Activated T-helper 1 cell treated with anti-CD3 and anti-CD28 coated beads, Interleukin-2, amount 50 U/mL, for 16 hours (primary cell): ENCODE measurements at places on chromosomes 13 and 19.

GRCh38 chr19:30443531-30444252, 71.5 kb downstream of the ZNF536 start:
- DNase-seq: no peak

GRCh38 chr19:14015524-14016035, 9.5 kb upstream of the RFX1 start:
- DNase-seq: no peak

- no peak for DNase-seq
These were observed 73.3 kb downstream of the ALOX5AP start for GRCh38 chr13:30808600-30808999.

GRCh38 chr13:48264058-48264457, 31.1 kb downstream of the ITM2B start:
- no peak for DNase-seq

- no peak for DNase-seq
These were observed 10.5 kb downstream of the MTMR6 start for GRCh38 chr13:25276748-25277147.

DNA sequence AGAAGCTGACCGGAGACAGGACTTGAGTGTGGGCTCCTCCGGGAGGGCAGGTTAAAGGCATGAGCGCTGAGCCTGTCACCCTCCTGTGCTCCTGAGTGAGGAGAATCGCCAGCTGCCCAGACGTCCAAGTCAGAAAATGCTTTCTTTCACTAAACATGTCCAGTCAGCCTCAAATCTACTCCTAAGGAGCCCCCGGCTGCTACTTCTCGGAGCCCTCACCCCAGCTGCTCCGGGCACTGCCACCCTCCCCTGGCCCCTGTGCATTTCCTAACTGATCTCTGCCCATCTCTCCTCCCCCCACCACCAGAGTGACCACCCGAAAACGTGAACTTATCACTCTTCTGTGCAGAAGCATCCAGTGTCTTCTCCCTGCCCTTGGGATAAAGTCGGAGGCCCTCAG, 277.5 kb upstream of the SOX1 start:
- no peak for DNase-seq
